ENCODE measurements at places on chromosomes 5 and 9.

DNA sequence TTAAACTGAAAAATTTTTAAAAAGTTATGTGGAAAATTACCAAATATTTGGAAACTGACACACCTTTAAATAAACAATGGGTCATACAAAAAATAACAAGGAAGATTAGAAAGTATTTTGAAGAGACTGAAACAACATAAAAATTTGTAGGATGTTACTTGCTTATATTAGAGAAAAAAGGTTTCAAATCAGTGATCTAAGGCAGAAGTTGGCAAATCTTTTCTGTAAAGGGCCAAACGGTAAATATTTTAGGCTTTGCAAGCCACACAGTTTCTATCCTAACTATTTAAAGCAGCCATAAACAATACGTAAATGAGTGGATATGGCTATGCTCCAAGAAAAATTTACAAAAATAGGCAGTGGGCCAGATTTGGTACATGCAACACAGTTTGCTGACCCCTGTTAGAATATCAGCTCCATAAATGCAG, 81.3 kb downstream of the OXCT1 start:
- DNase-seq: no peak

GRCh38 chr9:27664121-27664779, 91.0 kb upstream of the C9orf72 start:
- DNase-seq: no peak

DNA sequence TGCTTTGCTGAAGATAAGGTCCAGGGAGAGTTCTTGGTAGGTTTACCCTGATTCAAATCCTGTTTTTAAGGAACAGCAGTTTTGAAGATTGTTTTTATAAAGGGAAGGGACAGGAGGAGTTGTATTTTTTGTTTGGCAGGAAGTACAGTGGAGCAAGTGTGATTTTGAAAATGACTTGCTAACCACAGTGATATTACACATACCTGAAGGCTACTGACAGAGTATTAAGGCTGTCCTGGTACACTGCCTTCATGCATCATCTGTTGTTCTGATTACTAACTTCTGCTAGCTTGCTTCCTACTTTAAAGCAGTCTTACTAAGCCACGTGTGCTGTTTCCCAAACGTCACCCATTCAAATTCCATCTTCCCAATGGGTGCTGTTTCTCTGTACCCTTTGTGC, 559.5 kb upstream of the SGCD start:
- no peak for DNase-seq

GRCh38 chr5:84113246-84114105, 271.2 kb downstream of the EDIL3 start:
- no peak for DNase-seq

- DNase-seq: no peak
Measured at GRCh38 chr5:129905473-129906176, 1.4 kb downstream of the CHSY3 start.

Measured in stimulated activated CD4-positive, alpha-beta T cell treated with anti-CD3 and anti-CD28 coated beads, Interleukin-2, amount 100 ng/mL, for 48 hours (primary cell).